Lung microvascular endothelial cell (primary cell): ENCODE measurements at places on chromosomes 7 and 10. TPM values are rescaled to one million over a fixed set of nuclear protein-coding genes. Genes with fewer than 3 reads are reported as not detected.

The LIPK gene
- total RNA-seq = not detected in 2 replicates

The LFNG gene
- 11.6 and 16.9 TPM in 2 replicates for total RNA-seq

- DNase-seq = no peak
Observed at GRCh38 chr7:137943132-137943551, 58.7 kb downstream of the CREB3L2 start.

GRCh38 chr10:71622616-71623015 is 97.0 kb downstream of the C10orf105 start:
- DNase-seq = no peak

DNA sequence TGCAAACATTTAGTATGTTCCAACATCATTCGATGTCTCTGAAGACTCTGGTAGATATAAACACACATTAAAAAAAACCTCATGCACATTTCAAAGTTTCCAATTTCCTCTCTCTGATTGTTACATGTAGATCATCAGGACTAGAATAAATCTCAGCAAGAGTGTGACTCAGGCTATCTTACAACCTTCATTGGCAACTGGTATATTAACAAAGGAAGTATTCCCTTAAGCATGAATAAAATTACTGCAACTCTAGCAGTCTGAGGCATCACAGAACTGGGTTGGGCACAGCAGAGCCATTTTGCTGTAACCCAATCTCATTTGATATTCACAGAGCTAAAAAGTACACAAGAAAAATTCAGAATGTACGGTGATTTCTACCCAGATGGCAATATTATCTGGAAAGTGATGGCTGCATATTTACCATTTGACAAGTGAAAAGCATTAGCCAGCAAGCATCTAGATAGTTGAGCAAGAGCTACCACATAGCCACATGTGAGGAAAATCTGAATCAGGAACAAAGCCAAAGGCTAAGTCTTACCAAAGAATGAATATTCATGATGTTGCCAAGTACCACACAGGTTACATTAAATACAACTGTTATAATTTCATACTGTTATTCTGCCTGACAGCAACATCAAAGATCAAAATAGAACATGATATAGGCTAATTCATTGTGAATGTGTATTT is 232.2 kb downstream of the CRPPA start:
- DNase-seq = no peak

DNA sequence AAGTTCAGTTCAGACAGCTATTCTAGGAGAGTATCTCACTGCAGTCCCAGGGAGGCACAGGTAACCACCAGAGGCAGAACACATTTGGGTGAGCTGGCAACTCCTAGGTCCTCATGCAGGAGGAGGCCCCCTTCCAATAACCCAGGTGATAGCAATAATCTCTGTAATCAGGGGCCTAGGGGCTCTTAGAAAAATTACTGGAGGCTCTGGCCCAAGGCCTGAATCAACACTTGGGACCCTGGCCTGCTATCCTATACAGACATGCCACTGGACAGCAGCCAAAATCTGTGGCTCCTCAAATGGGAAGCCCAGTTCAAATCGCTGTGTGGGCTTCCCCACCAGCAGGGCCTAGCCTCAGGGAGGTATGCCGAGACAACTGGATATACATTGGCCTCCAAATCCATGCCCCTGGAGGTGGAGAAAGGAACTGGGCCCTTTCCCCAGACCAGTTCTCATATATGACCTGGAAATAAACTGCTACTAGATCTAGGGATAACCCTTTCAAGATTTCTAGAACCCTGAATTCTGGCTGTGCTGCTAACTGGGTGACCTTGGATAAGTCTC is 1.6 kb downstream of the AVPI1 start:
- DNase-seq = no peak
